ENCODE measurements at places on chromosomes 13 and 19.

GRCh38 chr13:44293374-44293773, 80.2 kb upstream of the SERP2 start:
- DNase-seq = peak; percentile 35

- DNase-seq = no peak
Measured at GRCh38 chr19:30444686-30445232, 72.6 kb downstream of the ZNF536 start.

GRCh38 chr13:102777736-102778135, 4.2 kb upstream of the TEX30 start:
- DNase-seq = no peak

DNA sequence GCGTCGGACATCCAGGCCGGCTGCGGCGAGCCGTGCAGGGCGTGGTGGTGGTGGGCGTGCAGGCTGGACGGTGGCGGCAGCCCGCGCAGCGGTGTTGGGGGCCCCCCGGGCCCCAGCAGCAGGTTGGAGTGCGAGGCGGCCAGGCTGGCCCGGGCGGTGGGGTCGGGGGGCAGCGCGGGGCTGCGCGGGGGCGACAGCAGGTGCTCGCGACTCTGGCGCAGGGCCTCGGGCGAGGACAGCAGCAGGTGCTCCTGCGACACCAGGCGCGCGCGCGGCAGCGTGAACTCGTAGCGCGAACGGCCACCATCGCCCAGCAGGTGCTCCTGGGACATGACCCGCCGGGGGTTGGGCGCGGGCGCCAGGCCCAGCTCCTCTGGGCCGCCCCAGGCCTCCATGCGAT, 9.8 kb downstream of the SHISA7 start:
- no peak for DNase-seq

All from amniotic epithelial cell (primary cell).